Keratinocyte (primary cell): ENCODE measurements at places on chromosomes 16 and 17. TPM values are rescaled to one million over a fixed set of nuclear protein-coding genes. Genes with fewer than 3 reads are reported as not detected.

The VASN gene
- 0.37 to 1.1 TPM (median 0.46 TPM) in 3 replicates for polyA plus RNA-seq

The UBE2O gene
- polyA plus RNA-seq = 8.9 to 12.3 TPM (median 10.9 TPM) in 3 replicates

The OR2C1 gene
- 0.14 to 0.15 TPM (median 0.14 TPM) in 3 replicates for polyA plus RNA-seq

The PIK3R6 gene
- 0.02 to 0.06 TPM (median 0.03 TPM) in 3 replicates for polyA plus RNA-seq

GRCh38 chr16:31286421-31287032 is 26.8 kb downstream of the ITGAM start:
- H3K36me3 ChIP-seq = no peaks in the 10 kb centered on the region
- no peaks in the 10 kb centered on the region for H3K27me3 ChIP-seq
- no peak for DNase-seq
- no peak overlapping the region for H3K27ac ChIP-seq
- H3K4me1 ChIP-seq = peaks cover 5% of the 10 kb centered on the region
- no peak overlapping the region for H3K4me3 ChIP-seq

- peaks cover 11% of the 10 kb centered on the region for H3K4me1 ChIP-seq
- H3K4me3 ChIP-seq = no peak overlapping the region
- H3K27me3 ChIP-seq = no peaks in the 10 kb centered on the region
These were observed 82.6 kb downstream of the C16orf95 start for GRCh38 chr16:87234601-87235000.

DNA sequence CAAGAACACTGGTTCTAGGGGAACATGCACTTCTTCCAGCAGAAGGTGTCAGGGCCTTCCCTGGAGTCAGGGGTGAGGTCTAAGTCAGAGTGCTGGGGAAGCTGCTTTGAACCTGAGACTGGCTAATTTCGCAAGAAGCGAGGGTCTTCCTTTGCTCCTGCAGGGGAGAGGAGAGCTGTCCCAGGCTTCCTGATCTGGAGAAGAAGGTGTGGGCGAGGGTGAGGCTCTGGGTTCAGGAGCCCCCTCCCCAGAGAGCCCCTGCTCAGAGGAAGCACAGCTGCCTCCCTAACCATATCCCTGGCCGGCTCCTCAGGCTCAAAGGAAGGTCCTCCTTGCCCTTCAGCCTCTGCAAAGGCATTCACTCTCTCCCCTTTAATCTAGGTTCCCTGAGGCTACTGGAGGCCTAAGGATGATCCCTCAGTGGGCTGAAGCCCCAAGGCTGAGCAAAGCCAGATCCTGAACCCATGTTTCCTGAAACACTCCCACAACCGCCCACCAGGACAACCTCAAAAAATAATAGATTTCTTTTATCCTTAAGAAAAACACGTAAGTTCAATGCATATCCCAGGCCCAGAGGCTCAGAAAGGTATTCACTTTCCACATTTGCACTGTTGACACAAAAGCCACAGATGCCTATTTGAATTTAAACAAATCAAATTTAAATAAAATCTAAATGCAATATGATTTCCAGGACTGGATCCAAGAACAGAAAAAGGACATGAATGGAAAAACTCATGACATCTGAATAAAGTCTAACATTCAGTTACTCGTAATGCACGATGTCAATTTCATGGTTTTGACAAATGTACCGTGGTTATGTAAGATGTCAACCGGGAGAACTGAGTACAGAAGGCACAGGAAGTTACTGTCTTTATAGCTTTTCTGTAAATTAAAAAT is 71.5 kb upstream of the RCVRN start:
- H3K27ac ChIP-seq = no peak overlapping the region
- no peaks in the 10 kb centered on the region for H3K4me1 ChIP-seq
- H3K27me3 ChIP-seq = no peaks in the 10 kb centered on the region
- no peak for DNase-seq
- no peak overlapping the region for H3K4me3 ChIP-seq
- no peaks in the 10 kb centered on the region for H3K36me3 ChIP-seq

- H3K27me3 ChIP-seq = no peaks in the 10 kb centered on the region
- peaks cover 28% of the 10 kb centered on the region for H3K36me3 ChIP-seq
- peak overlapping the region; percentile 17 for H3K27ac ChIP-seq
- H3K4me3 ChIP-seq = no peak overlapping the region
- DNase-seq = no peak
These were observed 251.1 kb downstream of the MRTFB start for GRCh38 chr16:14322186-14322585.

GRCh38 chr16:66660422-66661209 is 35.9 kb downstream of the CMTM4 start:
- H3K36me3 ChIP-seq = no peaks in the 10 kb centered on the region
- no peaks in the 10 kb centered on the region for H3K27me3 ChIP-seq
- peak overlapping the region; percentile 73 for H3K27ac ChIP-seq
- H3K4me1 ChIP-seq = peaks cover 32% of the 10 kb centered on the region

DNA sequence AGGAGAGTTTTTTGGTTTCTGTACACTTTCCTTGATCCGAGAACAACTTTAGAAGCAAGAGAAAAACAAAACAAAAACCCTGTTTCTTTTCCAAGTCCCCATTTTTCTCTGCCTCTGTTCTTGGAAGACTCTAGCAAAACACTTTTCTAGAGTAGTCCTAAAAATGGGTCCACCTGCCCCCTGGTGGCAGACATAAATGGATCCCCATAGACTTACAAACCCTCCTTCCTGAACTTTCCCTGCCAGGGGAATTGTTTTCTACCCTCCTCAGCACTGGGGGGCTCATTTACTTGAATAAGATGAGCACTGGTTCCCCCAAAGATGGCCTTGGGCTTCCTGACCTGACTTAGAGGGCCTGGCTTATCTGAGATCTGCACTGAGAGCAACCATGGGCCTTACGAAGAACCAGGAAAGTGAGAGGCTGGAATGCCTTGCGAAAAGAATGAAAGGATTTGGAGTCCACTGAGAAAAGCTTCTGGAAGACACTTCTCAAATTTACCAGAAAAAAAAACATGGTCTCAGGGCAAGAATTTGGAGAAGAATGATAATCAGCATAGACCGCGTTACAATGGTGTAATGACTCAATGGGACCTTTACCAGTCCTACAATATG is 48.0 kb upstream of the CDYL2 start:
- DNase-seq = no peak
- no peak overlapping the region for H3K4me3 ChIP-seq
- H3K36me3 ChIP-seq = no peaks in the 10 kb centered on the region
